Astrocyte (in vitro differentiated cells and primary cell): ENCODE measurements at places on chromosomes 4 and X.

DNA sequence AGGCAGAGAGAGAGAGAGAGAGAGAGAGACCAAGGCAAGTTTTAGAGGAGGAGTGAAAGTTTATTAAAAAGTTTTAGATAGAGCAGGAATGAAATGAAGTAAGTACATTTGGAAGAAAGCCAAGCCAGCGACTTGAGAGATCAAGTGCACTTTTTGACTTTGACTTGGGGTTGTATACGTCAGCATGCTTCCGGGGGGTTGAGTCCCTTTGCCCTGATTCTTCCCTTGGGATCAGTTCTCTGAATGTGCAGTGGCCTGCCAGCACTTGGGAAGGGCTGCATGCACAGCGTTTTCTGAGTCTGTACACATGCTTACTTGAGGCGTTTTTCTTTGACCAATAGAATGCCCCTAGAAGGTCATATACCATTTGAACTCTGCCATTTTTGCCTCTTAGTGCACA, 400.5 kb downstream of the PDGFC start:
- DNase-seq: no peak

DNA sequence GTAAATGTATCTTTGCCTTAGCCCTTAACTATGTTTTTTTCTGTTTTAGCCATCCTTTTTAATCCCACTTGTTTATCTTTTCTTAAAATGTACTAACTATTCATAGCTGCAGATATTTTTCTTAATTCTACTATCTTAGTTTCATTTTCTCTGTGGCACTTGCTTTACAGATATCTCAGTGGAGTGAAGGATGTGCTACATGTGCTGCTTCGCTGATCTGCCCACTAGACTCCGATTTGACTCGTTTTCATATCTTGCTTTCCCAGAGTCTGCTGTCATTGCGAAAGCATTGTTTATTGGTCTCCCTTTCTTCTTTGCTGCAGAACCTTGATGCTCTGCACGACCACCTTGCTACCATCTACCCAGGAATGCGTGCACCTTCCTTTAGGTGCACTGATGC, 30.6 kb downstream of the GUCY1B1 start:
- DNase-seq: no peak

- no peak for DNase-seq
Measured at GRCh38 chr4:125169192-125169591, 145.6 kb upstream of the FAT4 start.

GRCh38 chr4:73964862-73965611, 16.8 kb downstream of the PF4 start:
- DNase-seq: no peak

- DNase-seq: no peak
Measured at GRCh38 chr4:110508827-110509710, 33.1 kb downstream of the ENPEP start.

DNA sequence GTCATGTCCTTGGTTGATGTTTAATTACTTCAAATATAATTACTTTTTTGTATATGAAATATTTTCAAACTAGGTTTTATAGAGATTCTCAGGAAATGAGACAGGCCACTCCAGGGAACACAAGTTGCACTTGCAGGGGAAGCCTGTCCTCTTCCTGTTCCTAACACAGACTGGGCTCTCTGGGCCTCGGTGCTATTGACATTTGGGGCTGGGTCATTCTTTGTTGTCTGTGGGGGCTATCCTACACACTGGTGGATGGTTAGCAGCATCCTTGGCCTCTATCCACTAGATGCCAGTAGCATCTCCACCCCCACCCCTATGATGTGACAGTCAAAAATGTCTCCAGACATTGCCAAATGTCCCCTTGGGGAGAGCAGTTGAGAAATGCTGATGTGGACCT, 49.3 kb upstream of the MAP3K15 start:
- no peak for DNase-seq

- peak; percentile 100 for DNase-seq
Measured at GRCh38 chr4:73704314-73705055, 35.9 kb upstream of the CXCL8 start.

DNA sequence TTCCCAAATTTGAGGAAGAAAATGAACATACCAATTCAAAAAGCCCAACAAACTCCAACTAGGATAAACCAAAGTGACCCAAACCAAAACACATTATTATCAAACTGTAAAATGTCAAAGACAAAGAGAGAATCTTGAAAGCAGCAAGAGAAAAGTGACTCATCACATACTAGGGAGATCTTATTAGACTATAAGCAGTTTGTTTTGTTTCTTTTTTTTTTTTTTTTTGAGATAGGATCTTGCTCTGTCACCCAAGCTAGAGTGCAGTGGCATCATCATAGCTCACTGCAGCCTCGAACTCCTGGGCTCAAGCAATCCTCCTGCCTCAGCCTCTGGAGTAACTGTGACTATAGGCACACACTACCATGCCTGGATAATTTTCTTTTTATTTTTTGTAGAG, 12.6 kb downstream of the C4orf36 start:
- DNase-seq: no peak

DNA sequence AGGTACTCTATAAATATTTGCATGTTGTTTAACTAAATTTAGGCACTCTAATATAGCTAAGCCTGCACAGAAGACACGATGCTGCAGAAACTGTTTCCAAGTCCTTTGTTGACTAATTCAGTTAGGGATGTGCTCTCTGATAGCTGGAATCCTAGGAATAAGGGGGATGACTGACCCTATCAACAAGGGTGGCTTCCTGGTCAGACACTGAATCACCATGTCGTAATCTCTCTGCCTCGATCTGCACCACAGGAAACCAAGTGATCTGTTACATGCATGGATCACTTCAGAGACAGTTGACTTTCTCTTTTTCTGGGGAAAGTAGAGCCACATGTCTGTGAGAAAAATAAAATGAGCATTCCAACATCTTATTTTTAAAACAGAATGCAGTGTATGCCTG, 169.1 kb downstream of the GUCY2F start:
- no peak for DNase-seq

DNA sequence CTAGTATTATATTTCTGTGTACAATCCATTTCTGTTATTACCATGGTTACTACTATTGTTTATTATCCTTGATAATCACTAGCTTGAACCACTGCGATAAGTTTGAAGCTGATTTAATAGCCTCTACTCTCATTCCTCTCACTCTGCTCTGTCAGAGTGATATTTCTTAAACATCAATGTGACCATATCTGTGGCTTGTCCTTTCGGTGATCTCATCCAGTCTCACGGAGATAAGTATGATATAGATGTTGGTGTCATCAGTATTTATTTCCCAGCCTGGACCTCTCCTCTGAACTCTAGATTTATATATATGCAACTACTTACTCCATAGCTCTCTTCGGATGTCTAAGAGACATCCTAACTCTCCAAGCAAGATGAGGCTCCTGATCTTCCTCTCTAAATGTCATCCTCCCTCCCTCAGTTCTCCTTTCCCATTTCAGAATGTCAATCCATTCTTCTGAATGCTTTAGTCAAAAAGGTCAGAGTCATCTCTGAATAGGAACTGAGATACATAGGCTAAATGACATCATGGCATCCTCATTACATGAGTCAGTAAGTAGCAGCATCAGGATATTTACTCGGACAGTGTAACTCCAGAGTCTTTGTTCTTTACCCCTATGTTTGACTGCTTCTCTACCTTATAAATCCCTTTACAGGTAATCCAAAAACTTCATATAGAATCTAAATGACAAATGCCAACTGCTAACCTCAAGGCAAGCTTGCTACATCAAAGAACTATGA, 129.5 kb downstream of the PACRGL start:
- no peak for DNase-seq

DNA sequence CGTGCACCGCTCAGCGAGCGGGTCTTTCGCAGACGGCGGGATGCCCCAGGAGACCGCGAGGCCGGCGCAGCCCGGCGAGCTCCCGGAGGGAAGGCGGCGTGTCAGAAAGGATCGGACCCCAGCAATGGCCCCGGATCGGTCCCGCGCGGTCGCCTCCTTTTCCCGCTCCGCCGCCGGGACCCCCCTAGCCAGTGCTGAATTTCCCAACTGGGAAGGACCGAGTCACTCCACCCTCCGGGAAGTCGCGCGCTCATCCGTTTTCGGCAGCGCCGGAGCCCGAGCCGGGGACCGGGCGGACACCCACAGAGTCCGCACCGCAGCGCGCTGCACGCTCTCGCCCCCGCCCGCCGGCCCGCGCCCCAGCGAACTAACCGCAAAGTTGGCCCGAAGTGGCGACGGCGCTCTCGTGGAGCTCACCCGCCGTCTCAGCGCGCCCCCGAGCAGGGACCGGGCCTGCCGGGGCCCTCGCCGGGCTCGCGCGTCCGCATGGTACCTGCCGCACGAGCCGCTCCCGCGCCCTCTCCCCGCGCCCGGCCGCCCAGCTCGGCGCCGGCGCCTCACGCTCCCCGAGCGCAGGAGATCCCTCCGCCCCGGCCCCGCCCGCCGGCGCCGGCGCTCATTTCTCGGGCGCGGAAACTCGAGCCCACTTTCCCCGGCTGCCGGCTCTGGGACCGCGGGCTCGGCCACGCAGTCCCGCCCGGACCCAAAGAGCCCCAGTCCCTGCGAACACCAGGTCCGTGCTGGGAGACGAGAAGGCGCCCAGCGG, at the start of gene FAT1:
Gene FAT1 (minus strand): TSS at position 565 of the 766 bp plus-strand sequence. CDS start 14,029 bp downstream, outside the sequence.
- peak; percentile 73 for DNase-seq

DNA sequence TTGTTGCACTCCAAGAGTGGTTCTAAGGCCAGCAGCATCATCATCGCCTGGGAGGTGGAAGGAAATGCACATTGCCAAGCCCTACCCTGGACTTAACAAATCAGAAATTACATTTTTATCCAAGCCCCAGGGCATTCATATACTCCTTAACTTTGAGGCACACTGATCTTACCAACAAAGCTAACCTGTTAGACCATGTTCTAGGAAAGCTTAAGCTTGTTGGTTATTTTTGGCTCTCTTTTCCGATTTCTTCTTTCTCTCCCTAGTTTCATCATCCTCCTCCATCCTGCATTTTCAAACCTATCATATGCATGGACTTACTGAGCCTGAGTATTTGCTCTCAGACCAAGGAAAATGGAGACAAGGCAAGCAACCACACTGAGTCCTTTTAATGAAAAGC, 133.4 kb downstream of the OPHN1 start:
- DNase-seq: no peak

- no peak for DNase-seq
Measured at GRCh38 chr4:5609306-5610007, 98.9 kb downstream of the EVC2 start.

DNA sequence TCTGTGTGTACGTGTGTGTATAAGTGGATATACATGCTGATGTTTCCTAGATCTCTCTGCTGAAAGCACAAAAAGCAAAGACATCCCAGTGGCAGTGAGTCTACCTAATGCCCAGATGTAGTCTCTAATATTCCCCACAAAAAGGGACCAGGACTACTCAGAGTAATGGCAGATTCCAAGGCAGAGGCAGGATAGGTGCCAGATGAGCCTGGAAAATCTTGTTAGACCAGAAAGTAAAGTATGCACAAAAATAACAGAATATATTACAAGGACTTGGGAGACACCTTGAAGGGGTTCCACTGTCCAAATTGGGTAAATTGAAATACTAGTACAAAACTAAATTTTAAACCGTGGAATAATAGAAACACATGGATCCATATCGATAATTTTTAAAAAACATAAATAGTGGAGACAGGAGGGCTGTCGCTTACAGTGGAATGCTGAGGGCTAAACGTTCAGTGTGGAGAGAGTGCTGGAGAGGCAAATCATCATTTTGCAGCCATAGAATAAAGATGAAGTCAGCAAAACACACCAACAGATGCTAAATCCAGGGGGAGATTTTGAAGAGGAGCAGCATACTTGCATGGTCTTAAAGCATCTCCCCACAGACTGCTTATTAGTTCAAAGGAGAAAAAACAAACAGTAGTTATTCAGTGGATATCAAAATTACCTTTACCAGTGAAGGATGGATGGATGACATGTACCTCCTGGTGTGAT, 123.4 kb upstream of the TSPAN5 start:
- no peak for DNase-seq

GRCh38 chr4:127846061-127846460, 34.6 kb upstream of the PLK4 start:
- DNase-seq: no peak

DNA sequence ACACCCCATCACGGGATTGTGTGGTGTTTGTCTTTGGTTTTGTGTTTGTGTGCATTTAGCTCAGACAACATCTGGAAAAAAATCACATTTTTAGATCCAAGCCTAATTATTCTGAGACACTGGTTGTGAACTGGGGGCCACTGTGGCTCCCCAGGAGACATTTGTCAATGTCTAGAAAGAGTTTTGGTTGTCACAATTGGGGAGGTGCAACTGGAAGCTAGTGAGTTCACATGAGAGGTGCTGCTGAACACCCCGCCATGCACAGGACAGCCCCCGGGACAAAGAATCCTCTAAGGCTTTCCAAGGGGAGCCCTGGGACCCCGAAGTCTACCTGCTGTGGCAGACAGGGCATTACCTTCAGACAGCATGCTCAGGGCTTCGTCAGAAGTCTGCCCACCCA, 26.5 kb downstream of the GPR143 start:
- no peak for DNase-seq

- peak; percentile 53 for DNase-seq
Measured at GRCh38 chrX:8049827-8050226, 121.2 kb downstream of the VCX2 start.

GRCh38 chrX:63656871-63657580, 128.0 kb downstream of the ARHGEF9 start:
- DNase-seq: peak; percentile 76

DNA sequence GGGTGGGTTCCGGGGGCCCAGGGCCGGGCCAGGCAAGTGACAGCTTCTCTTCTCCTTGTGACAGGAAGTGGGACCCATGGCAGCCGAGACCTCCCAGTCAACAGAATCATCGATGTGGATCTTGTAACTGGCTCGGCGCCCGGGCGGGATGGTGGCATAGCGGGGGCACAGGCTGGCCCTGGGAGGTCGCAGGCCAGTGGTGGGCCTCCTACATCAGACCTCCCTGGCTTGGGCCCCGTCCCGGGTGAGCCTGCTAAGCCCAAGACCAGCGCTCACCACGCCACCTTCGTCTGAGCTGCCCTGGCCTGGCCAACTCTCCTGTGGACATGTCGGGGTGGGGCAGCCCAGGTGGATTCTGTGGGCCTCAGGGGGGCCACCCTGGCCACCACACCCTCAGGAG, 2.4 kb upstream of the HGFAC start:
- no peak for DNase-seq

DNA sequence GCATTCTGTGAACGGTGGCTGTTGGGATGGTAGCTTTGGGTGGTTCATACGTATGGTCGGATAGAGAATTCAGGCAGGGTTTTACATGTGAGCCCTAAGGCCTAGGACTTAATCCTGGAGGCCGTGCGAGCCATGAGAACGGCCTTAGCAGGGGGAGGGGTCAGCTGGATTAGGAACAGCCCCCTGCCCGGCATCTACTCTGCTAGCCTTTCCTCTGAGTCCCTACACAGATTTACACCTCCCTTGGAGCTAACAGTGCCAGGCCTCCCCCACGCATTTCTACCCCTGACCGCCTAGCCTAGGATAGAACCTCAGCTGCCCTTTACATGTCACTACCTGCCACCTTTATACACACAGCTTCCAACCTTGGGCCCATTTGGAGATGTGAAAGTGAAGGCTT, 7.1 kb downstream of the PRAF2 start:
- DNase-seq: no peak

DNA sequence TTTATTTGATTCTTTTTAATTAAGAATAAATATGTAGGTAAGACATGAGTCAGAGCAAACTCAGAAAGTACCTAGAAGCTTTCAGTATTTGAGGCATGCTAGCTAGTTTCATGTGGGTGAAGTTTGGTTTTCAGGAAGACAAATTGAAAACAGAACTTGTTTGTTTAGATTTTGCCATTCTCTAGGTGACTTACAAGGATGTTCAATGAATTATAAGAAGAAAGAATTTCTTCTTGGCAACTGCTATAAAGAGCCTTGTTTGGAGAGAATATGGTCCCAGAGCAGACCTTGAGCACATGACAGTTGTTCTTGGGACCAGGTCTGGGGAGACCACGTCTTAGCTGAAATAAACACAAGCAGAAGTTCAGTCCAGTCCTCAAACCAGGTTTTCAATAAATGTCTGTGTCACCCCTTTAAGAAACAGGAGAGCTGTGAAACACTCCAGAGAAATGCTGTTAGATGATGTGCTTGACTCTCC, 38.0 kb upstream of the IL21 start:
- no peak for DNase-seq
